ENCODE measurements at places on chromosomes 13 and 19.

GRCh38 chr19:19679176-19680073 is 10.8 kb downstream of the ZNF101 start:
- DNase-seq = no peak

DNA sequence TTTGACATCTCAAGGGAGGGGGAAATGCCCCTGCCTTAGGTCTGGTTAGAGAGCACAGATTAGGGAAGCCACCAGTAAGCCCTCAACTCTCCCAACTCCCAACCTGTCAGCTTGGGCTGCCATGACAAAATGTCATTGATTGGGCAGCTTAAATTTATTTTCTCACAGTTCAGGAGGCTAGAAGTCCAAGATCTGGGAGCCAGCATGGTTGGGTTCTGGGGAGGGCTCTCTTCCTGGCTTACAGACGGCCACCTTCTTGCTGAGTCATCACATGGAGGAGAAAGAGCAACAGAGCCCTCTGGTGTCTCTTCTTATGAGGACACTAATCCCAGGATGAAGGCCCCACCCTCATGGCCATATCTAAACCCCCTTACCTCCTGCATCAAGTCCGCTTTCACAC is 24.2 kb downstream of the C19orf12 start:
- DNase-seq = no peak

DNA sequence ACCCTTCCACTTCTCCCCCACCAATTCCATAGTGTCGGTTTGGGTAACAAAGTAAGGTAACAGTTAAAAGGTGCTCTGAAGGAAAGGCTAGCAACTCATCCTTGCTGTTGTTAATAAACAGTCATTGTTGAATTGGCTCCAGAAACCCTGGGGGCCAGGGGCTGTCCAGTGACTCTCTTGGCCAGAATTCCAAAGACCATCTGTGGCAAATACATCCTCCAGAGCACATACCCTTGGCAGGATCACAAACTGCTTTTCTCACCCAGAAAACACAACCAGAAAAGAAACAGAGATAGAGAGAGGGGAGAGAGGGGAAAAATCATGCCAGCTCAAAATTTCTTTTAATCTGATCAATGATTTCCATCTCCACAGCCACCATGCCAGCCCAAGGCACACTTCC is 22.1 kb downstream of the CACNA1A start:
- DNase-seq = no peak

GRCh38 chr13:43305416-43305815 is 282.0 kb downstream of the DNAJC15 start:
- DNase-seq = no peak

DNA sequence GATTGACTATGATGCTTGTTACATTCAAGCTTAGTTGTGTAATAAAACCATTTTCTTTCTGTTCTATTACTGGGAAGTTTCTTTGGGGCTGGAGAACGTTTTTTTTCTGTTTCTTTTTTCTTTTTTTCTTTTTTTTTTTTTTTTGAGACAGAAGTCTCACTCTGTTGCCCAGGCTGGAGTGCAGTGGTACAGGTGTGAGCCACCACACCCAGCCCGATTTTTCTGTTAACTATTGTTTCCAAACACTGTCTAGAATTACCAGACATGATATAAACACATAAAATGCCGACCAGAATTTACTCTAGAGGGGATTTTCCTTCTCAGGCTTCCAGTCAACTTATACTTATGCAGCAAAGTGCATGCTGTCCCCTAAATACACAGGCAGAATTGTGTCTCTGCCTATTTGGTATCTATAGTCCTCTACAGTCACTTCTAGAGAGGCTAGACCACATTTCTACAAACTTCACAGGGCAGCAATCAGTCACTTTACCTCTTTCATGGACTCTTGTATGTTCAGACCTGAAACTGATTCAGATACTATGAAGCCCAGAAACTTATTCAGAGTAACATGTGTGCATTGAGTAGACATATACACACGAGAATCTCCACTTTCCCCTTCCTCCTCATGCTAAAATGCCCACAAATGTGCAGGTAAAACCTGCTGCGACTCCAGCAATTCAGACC is 121.2 kb downstream of the ZNF737 start:
- DNase-seq = no peak

DNA sequence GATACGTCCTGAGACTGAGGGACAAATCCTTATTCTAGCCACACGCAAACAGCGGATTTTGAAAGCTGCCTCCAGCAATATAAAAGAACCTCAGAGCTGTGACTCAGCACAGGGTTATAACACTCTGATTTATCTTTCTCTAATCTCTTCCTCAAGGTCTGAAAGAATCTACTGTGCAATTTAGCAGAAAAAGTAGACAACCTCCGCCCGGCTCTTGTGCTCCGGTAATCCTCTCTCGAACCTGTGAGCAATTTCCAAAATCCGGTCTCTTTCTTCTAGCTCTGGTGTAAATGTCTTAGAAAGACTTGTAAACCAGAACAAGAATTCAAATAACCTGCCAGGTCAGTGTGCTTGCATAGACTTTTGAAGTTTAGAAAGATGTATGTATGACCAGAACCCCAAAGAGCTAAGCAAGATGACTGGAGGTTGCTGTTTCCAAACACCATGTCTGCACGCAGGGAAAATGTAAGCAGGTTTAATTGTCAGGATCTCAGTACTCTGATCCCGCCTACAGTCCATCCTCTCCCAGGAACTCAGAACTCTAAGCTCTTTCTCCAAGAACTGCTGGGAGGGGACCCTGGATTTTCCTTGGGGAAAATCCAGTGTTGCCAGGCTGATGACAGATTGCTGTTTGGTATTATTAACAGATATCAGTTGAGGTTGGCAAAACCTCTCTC is 338.1 kb downstream of the RFC3 start:
- DNase-seq = no peak

DNA sequence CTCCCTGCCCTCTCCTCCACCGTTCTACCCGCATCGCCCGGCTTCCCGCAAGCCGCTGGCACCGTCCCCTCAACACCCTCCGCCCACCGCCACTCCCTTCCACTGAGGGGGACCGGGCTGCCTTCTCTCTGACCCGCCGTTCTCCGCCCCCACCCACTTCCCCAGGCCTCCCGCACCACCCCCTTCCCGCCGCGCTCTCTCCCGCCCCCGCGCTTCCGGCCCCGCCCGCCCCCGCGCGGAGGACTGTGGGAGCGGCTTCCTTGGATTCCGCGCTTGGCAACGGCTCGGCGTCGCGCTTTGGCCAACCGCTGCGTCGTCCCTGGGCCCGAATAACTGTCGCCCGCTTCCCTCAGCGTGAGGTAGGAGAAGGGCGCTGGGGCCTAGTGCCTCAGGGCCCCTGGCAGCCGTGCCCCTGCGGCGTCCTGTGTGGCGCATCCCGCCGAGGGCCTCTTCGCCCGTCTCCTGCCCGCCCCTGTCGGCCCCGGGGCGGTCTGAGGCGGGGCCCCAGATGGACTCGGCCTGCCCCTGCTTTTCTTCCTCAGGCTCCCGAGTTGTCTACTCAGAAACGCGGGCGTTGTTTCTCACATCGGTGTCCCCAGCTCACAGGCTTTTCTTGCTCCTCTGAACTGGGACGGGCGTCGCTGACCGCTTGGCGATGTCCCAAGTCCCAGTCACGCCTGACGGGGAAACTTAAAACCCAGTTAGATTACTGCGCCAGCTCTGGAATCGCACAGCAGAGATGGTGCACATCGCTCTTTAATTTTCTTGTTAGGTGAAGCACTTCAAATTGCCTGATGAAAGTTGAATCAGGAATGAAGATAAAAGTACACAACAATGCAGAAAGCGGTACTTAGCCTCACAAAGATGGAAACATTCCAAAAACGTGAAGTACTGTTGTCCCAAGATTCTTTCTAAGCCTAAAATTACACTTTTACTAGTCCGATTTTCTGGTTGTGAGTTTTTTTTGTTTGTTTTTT is at the start of gene IFT88:
IFT88 (plus strand) TSS at position 260 of the 977 bp plus-strand sequence. CDS start 7,229 bp downstream, outside the sequence.
- peak; percentile 81 for DNase-seq

- DNase-seq = no peak
These were observed 18.4 kb downstream of the CPB2 start for GRCh38 chr13:46086421-46086922.

GRCh38 chr19:3479834-3480215 is 500 bp downstream of the SMIM24 start:
- DNase-seq = no peak

- DNase-seq = no peak
These were observed 37.3 kb downstream of the ZAR1L start for GRCh38 chr13:32277839-32278238.

DNA sequence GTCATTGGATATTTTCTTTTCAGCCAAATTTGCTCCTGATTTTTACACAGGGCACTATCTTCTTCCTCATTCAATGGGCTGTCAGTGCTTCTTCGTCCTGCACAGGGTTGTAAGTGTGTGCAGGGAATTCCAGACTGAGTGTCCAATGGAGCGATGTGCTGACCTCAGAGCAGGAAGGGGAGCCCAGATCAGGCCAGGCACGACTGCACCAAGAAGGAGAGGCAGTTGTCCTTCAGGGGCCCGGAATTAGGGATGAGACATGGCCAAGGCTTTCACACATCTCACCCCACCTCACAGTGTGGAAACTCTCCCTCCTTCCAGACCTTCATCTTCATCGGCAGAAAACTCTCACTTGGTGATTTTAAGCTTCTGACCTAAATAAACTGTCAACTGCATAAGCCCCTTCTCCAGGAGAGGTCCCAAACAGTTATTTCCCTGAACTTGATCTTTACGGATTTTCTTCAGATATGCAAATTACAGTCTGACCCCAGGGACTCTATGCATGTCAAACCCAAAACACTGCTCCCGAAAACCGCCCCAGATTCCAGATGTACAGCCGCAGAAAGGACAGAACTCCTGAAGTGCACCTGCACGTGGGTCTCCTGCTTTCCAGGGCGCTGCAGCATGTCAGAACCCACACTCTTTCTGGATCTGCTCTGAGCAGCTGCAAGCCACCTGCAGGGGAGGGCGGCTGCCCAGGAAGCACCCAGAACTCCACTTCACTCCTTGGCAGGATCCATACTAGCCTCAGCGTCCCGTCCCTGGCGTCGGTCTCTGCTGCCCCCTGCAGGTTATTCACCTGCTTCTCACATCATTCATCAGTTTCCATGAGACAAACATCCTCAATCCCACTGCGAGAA is 625 bp upstream of the ZNF20 start:
- peak; percentile 40 for DNase-seq

DNA sequence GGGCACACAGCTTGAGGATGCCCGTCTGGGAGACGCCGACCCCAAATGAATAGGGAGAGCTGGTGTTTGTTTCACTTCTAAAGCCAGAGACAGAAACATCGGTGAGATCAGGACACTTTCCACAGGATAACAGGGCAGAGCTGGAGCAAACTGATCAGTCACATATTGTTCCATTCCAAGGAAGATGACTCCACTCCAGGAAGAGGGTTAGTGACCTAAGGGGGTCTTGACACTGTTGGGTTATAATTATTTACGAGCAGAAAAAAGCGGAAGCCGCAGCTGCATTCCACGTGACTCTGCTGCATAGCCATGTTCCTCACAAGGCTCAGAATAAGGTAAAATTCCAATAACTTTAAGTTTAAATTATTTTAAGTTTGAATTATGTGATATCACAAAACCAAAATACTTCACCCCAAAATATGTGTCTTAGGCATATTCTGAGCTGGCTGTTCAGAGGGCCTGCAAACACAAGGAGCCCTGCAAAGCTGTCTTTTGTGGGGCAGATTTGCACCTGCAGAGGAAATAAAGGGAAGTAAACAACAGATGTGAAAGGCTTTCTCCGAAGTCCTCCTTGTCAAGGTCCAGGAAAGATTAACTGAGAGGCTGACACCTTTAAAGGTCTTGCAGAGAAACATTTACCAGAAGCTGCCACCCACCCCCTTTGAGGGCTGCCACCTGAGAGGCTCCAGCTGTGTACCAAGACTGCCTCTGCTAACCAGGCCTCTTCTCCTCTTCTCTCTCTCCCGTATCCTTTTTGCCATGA is 819.2 kb downstream of the UQCRFS1 start:
- DNase-seq = no peak

DNA sequence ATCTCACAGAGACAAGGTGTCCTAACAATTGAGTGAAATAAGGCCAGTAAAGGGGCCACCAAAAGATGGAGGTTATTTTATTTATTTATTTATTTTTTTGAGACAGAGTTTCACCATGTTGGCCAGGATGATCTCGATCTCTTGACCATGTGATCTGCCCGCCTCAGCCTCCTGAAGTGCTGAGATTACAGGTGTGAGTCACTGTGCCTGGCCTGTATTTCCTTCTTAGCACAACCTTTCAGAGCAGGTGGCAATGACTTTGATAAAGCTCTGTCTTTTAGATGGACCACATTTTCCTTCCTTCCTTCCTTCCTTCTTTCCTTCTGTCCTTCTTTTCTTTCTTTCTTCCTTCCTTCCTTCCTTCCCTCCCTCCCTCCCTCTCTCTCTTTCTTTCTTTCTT is 11.0 kb upstream of the DOCK6 start:
- DNase-seq = no peak

DNA sequence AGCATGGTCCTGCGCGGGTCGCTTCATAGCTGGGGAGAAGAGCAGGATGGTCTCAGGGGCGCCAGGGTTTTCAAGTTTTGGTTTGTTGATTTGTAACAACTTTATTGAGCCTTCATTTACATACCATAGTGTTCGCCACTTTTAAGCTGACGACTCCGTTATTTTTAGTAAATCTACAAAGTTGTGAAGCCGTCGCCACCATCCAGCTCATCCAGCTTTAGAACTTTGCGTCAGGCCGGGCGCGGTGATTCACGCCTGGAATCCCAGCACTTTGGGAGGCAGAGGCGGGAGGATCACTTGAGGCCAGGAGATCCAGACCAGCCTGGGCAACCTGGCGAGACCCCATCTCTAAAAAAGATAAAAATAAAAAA is 404 bp downstream of the C19orf44 start:
- no peak for DNase-seq

- peak; percentile 24 for DNase-seq
These were observed at the start of gene SYNE4 for GRCh38 chr19:36008336-36008978. Gene SYNE4, minus strand, starts transcription at chr19:36008813. Its CDS starts 132 bp downstream, at chr19:36008681.

DNA sequence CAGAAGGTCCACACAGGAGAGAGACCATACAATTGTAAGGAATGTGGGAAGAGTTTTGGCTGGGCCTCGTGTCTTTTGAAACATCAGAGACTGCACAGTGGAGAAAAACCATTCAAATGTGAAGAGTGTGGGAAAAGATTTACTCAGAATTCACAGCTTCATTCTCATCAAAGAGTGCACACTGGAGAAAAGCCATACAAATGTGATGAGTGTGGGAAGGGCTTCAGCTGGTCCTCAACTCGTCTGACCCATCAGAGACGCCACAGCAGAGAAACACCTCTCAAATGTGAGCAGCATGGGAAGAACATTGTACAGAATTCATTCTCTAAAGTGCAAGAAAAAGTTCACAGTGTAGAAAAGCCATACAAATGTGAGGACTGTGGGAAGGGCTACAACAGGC is 5.4 kb upstream of the ZNF225 start:
- DNase-seq = no peak

DNA sequence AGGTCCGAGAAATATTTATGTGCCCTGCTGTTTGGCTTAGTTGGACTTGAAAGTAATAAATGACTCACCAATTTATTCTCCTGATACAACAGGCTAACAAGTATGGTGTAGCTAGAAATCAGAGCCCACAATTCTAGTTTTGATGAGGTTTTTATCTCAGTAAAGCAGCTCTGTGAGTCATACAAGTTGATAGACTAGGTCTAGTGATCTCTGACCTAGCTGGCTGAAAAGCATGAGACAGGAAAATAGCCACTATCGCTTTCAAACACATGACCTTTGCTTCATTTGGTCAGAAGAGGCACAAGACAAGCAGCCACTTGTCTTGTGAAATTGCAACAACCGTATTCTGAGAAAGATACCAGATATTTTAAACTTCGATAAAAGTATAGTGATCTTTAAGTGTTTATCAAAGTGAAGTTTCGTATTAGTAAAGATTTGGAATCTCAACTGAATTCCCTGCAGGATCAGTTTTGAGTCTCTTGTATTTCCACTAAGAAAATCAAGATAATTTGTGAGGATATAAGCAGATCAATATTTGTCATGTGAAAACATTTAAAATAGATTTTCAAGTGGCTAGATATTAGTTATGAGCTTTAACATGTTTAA is 126.7 kb downstream of the MAB21L1 start:
- no peak for DNase-seq
